HFFc6 (cell line): ENCODE measurements at places on chromosomes 6 and 20.
A peak's percentile ranks its signal among the peaks of the same experiment; 100 is the strongest.

DNA sequence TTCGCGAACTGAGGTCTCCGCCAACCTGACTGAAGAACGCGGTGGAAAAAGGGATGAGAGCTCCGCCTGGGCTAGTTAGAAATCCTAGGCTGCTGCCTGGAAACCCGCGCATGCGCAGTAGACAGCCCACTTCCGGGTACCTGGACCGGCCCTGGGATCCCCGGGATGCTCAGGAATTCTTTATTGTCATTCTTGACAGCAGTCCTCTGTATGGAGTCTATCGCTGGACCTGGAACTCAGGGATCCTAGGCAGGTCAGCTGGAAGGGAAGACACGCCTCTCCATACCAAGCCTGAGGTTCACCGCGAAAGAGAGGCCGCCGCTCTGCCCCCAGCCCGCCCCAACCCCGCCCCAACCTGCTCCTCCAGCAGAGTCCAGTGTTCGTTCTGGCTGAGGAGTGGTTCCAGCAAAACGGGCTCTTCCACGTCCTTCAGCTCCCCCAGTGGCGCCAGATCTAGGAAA is 1379.2 kb upstream of the DEFB115 start:
- no peak overlapping the region; the same call in 1 of the 2 replicates for H3K4me3 ChIP-seq
- no peak for DNase-seq
- H3K4me1 ChIP-seq, result no peaks in the 10 kb centered on the region
- H3K36me3 ChIP-seq, result peaks cover 22% of the 10 kb centered on the region

- H3K4me1 ChIP-seq, result peaks cover 24% of the 10 kb centered on the region
- H3K27ac ChIP-seq, result no peak overlapping the region; the same call in 1 of the 2 replicates
- DNase-seq, result no peak
- H3K27me3 ChIP-seq, result peaks cover 2% of the 10 kb centered on the region; the same call in 1 of the 2 replicates
- H3K36me3 ChIP-seq, result peaks cover 5% of the 10 kb centered on the region; the same call in 1 of the 2 replicates
These were observed 57.2 kb downstream of the ZNF292 start for GRCh38 chr6:87212596-87212995.

DNA sequence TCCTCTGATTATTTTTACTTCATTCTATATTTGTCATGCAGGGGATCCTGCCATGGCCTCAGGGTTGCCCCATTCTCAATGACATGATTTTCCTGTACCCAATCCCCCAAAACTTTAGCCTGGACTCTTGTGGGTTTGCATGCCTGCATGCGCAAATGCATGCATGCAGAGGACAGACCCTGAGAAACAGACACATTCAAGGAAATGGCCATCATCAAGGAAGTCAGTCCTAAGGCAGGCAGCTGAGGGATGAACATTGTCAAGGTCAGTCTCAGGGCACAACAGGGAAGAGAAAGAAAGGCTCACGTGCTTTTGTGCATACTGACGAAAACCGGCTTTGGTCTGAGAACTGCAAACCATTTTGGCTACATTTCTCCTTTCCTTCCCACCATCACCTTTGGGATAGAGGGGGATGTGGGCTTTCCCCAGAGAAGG is 13.1 kb downstream of the NEDD9 start:
- peaks cover 4% of the 10 kb centered on the region; the same call in 1 of the 2 replicates for H3K27me3 ChIP-seq
- H3K36me3 ChIP-seq, result peaks cover 43% of the 10 kb centered on the region
- no peak overlapping the region for H3K4me3 ChIP-seq
- DNase-seq, result no peak
- peaks cover 47% of the 10 kb centered on the region for H3K4me1 ChIP-seq

DNA sequence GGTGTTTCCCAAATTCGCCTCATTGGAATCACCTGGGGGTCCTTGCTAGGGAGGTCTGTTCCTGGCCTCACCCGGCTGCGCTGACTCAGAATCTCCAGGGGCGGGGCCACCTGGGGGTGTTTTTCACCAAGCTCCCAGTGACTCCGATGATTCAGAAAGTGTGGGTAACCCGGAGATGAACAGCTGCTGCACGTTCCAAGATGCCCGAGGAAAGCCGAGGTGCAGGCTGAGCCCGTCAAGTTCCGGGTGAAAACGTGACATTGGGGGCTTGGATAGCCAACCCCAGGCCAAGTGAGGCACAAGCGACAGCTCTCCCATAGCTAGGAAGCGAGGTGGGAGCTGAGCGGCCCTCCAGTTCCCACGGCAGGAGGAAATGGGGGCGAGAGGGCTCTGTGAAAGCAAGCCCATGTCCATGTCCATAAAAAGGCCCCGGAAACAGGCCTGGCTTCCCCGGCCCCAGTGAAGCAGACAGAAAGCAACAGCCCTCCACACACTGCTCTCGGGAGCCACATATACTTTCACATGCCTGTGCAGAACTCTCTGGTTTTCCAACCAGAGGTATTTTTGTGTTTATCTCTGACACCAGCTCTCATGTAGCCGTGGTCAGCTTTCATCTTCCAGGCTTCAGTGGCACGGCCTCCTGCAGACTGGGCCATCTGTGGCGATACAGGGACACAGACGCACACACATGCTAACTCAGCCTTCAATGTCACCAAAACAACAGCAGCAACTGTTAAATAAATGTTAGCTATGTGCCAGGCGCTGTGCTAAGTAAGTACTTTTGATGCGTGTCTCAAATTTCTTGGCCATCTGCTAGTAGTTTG is 90.7 kb upstream of the CCDC28A start:
- H3K4me1 ChIP-seq, result peaks cover 17% of the 10 kb centered on the region
- peak overlapping the region; percentile 61 for H3K4me3 ChIP-seq
- no peaks in the 10 kb centered on the region for H3K36me3 ChIP-seq
- peak; percentile 38 for DNase-seq

DNA sequence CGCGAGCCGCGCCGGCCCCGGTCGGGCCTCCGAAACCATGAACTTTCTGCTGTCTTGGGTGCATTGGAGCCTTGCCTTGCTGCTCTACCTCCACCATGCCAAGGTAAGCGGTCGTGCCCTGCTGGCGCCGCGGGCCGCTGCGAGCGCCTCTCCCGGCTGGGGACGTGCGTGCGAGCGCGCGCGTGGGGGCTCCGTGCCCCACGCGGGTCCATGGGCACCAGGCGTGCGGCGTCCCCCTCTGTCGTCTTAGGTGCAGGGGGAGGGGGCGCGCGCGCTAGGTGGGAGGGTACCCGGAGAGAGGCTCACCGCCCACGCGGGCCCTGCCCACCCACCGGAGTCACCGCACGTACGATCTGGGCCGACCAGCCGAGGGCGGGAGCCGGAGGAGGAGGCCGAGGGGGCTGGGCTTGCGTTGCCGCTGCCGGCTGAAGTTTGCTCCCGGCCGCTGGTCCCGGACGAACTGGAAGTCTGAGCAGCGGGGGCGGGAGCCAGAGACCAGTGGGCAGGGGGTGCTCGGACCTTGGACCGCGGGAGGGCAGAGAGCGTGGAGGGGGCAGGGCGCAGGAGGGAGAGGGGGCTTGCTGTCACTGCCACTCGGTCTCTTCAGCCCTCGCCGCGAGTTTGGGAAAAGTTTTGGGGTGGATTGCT is 1.3 kb downstream of the VEGFA start:
- H3K4me1 ChIP-seq, result peaks cover 47% of the 10 kb centered on the region
- no peaks in the 10 kb centered on the region for H3K36me3 ChIP-seq

DNA sequence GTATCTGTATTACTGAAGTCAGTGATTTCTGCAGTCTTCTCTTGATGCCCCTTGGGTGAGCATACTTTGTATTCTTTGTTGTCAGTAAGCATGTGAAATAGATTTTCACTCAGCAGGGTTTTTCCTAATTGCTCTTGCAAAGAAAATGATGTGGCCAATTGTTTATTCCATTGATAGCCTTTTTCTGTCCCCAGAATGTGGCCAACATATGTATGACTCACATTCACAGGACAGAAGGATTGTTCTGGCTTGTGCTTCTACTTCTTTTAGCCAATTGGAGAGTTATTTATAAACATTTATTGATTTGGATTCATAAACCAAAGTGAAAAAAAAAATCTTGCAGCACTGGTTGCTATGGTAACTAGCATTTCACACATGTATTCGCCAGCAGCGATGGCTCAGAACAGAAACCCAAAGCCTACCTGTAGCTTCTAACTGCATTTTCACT is 54.4 kb upstream of the RBM24 start:
- H3K27ac ChIP-seq, result no peak overlapping the region
- peaks cover 1% of the 10 kb centered on the region; the same call in 1 of the 2 replicates for H3K36me3 ChIP-seq
- no peak for DNase-seq
- peaks cover 27% of the 10 kb centered on the region for H3K4me1 ChIP-seq
- no peak overlapping the region for H3K4me3 ChIP-seq

GRCh38 chr20:55394592-55394991 is 610.7 kb downstream of the CBLN4 start:
- H3K4me1 ChIP-seq, result no peaks in the 10 kb centered on the region
- H3K27ac ChIP-seq, result no peak overlapping the region
- no peak overlapping the region for H3K4me3 ChIP-seq
- no peaks in the 10 kb centered on the region for H3K36me3 ChIP-seq
- no peaks in the 10 kb centered on the region for H3K27me3 ChIP-seq

DNA sequence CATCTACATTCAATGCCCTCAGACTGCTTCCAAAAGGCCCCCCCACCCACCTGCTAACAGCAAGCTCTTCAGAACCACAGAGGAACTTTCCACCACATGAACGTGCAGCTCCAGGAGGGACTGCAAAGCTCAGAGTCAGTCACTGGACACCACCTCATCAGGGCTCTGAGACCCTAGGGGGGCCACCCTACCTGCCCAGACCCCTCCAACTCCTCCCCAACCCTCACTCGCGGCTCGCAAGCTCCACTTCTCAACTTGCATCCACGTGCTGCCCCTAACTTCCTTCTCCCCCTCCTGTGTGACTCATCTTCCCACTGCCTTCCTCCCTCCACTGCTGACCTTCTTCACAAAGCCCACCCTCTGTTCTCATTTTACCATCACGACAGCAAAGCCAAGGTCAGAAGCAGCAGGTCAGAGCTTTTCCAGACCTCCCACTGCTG is 6.5 kb downstream of the MBOAT1 start:
- H3K36me3 ChIP-seq, result no peaks in the 10 kb centered on the region
- no peak overlapping the region for H3K4me3 ChIP-seq
- H3K27ac ChIP-seq, result no peak overlapping the region
- no peaks in the 10 kb centered on the region; the same call in 1 of the 2 replicates for H3K27me3 ChIP-seq

DNA sequence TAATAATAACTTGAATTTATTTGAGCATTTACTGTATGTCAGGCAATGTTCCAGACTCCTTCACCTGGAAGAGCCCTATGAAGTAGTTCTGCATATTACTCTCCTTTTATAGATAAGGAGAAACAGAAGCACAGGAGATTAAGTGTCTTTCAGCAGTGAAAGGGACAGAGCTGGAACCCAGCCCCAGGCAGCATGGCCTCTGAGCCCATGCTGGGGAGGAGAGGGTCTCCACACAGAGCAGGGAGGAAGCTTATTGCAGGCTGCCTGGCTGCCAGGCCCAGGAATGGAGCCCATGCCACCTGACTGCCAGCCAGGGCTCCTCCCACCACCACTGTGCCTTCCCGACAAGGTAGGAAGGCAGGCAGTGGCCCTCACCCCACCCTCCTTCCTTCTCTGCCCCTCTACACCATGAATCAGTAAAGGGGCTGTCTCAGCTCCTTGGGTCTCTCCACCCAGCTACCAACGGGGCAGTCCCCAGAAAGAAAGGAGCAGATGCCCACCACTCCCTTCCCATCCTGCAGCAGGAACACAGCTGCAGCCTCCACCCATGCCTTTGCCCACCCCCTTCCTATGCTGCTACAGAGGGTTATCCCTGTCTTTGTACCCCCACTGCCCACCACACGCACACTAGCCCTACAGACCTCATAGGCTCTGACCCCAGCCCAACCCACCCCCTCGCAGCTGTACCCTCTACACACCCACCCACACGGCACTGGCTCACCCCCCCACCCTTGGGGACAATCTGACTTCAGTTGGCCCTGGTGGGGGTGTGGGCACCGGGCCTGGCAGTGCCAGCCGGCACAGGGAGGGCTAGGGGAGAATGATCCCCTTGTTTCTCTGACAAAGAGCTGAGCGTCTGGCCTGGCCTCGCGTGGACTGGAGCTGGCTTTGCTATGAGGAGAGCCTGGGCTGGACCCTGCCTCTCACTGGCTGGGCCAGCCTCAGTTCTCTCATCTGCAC is 41.8 kb downstream of the TFEB start:
- DNase-seq, result no peak
- H3K36me3 ChIP-seq, result no peaks in the 10 kb centered on the region
- H3K4me1 ChIP-seq, result peaks cover 51% of the 10 kb centered on the region
- H3K4me3 ChIP-seq, result no peak overlapping the region
- no peak overlapping the region for H3K27ac ChIP-seq
- peaks cover 3% of the 10 kb centered on the region for H3K27me3 ChIP-seq

- H3K4me1 ChIP-seq, result peaks cover 16% of the 10 kb centered on the region
- DNase-seq, result no peak
- no peaks in the 10 kb centered on the region for H3K36me3 ChIP-seq
- H3K4me3 ChIP-seq, result no peak overlapping the region
- H3K27me3 ChIP-seq, result peaks cover 2% of the 10 kb centered on the region; the same call in 1 of the 2 replicates
These were observed 561.3 kb upstream of the CDH4 start for GRCh38 chr20:60690771-60691170.

DNA sequence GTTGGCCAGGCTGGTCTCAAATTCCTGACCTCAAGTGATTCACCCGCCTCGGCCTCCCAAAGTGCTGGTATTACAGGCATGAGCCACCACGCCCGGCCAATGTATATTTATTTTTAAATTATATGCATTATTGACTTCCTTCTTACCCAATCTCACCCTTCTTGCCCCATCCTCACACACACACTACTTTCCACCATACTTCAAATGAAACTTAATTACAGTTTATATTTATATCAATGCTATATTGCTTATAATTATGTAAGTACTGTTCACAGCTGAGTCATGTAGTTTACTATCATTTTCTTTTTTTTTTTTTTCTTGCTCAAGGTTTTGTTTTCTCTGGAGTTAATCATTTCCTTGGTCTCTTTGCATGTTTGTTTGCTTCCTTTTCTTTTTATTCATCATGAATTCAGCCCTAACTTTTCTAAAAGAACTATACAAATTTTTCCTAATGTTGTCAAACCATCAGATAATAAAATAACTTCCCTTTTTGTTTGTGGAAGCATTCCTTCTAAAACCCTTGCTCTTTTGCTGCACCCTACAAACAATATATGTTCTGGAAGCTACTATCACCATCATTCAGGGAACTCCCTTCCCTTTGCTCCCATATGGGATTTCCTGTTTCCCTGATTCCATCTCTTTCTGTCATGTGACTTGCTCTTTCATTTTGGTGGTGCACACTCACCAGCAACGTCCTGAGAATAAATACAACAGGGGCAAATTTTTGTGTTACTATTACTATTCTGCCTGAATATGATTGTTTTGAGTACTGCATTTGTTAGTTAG is 201.7 kb upstream of the SASH1 start:
- peak overlapping the region; percentile 52 for H3K4me3 ChIP-seq
- no peak for DNase-seq
- H3K36me3 ChIP-seq, result no peaks in the 10 kb centered on the region
- H3K4me1 ChIP-seq, result peaks cover 21% of the 10 kb centered on the region
- H3K27ac ChIP-seq, result peak overlapping the region; percentile 54
- peaks cover 6% of the 10 kb centered on the region for H3K27me3 ChIP-seq

- H3K4me3 ChIP-seq, result no peak overlapping the region
- H3K36me3 ChIP-seq, result peaks cover 24% of the 10 kb centered on the region
- no peak for DNase-seq
- peak overlapping the region; percentile 24; the same call in 1 of the 2 replicates for H3K27ac ChIP-seq
- H3K27me3 ChIP-seq, result no peaks in the 10 kb centered on the region; the same call in 1 of the 2 replicates
- peaks cover 27% of the 10 kb centered on the region for H3K4me1 ChIP-seq
These were observed 94.5 kb downstream of the ZMYND8 start for GRCh38 chr20:47262008-47262364.

GRCh38 chr6:157552081-157552747 is 171.2 kb downstream of the ZDHHC14 start:
- DNase-seq, result no peak
- no peak overlapping the region for H3K27ac ChIP-seq
- peaks cover 18% of the 10 kb centered on the region for H3K4me1 ChIP-seq
